SK-N-DZ (cell line): ENCODE measurements at places on chromosomes 6 and 20.

DNA sequence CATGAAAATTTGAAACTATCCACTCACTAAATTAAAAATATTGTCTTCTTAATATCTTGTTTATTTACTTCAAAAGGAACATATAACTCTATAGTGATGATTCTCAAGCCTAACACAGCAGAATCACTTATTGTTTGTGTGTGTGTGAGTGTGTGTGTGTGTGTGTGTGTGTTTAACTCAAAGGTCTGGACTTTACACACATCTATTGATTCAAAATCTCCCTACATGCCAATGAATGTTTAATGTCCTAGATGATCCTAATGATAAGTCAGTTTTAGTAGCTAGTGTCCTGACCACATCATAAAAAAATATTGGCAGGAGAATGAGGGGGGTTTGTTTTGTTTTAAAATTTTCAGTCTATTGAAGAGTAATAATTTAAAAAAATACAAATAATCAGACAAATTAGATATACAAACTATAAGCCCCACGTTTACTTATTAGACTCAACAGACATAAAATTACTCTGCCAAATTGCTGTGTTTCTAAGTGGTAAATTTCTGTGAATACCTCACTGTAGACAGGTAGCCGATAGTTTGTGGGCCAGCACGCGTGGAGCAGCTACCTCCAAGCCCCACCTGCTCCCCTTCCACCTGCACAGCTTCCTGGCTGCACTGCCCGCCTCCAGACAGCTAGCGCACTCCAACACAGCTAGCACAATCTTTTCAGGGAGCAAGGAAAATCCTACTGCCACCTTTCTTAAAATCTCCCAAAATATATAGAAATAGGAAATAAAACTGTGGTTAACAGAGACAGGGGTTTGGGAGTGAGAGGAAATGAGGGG lies 349.6 kb downstream of the PKHD1 start:
- DNase-seq = no peak

GRCh38 chr6:7101290-7101689 lies 6.5 kb upstream of the RREB1 start:
- DNase-seq = no peak

DNA sequence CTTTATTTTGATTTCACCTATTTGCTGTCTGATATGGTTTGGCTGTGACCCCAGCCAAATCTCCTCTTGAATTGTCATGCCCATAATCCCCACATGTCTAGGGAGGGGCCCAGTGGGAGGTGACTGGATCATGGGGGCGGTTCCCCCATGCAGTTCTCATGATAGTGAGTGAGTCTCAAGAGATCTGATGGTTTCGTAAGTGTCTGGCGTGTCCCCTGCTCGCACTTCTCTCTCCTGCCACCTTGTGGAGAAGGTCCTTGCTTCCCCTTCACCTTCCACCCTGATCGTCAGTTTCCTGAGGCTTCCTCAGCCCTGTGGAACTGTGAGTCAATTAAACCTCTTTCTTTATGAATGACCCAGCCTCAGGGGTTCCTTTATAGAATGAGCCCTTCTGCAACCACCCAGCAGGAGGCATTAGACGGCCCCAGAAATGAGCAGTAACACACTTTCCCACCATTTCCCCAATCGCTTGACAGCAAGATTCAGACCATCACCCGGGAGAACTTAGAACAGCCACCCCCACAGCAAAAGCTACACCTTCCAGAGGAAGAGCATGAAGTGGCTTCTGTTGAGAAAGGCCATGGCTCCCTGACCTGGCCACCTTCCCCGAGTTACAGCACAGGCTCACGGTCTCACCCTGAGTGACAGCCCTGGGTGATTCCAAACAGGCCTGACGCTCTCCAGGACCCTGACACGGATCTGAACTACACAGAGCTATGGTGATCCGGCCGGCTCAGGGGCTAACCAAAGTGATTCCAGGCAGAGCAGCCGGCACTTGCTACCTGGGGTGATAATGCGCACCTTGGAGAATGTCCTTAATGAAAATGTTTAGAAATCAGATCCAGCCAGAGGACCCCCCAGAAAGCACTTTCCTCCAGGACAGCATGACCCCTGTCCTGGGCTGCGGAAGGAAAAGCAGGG lies 131.2 kb upstream of the CDH4 start:
- peak; percentile 61 for DNase-seq

- DNase-seq = no peak
These were observed 122.5 kb upstream of the TAB2 start for GRCh38 chr6:149194820-149195558.

DNA sequence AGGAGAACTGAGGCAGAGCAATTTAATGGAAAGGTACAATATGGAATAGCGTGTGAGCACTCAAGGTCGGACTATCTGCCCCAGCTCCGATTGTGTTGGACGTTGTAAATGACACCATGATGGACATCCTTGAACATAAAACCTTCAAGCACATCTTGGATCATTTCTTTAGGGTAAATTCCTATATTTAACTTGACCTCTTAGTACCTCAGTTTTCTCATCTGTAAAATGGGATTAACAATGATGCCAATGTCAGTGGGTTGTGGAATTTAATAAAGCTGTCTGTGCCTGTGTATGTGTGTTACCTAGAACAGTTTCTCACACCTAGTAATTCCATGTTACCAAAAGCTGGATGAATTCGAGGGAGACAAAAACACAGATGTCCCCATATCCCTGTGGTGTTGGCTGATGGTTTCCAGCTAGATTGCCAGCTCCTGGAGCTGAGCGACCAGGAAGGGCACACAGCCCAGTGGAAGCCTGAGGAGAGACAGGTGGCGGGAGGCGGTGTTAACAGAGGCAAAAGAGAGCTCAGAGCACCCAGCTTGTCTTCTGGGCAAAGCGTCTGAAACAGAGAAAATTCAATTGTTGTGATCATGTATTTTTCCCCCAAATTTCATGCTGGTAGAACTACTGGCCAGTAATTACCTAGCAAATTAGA lies 32.6 kb downstream of the MDFI start:
- DNase-seq = no peak

DNA sequence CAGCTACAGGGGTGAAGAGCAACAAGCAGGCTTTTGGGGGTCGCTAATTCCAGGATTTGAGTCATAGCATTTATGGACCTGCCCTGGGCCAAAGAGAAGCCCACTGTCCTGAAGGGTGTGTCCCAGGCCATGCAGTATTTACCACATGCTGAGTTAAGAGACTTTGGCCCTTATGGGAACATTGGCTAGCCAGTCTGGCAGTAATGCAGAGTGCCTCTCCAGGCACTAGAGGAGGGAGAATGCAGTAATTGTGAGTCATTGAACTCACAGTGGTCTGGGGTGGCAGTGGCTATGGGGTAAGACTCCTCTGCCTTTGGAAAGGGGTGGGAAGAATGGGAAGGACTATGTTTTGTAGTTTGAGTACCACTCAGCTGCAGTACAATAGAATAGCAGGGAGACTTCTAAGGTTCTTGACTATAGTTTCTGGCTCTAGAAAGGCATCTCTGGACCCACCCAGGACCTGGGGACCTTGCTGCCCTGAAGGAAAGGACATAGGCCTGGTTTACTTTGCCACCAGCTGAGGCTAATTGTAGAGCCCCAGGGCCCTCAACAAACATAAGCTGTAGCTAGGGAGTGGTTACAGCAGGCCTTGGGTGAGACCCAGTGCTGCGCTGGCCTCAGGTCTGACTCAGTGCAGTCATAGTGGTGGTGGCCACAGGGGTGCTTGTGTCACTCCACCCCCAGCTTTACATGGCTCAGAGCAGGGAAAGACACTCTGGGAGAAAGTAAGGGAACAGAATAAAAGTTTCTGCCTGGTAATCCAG lies 520.9 kb downstream of the HTR1B start:
- DNase-seq = no peak

DNA sequence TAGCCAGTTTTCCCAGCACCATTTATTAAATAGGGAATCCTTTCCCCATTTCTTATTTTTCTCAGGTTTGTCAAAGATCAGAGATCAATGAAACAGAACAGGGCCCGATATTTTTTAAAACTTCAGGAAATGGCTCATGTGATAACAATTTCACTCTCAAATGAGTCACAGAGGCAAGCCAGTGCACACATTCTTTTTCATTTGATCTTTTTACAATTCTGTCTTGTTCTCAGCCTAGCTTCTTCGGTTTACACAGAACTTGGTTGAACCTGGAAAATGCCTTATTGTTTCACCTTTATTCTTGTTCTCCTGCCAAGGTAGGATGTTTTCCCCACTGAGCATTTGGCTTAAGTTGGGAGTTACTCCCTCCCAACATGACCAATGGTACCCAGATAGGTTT lies 258.9 kb downstream of the COL12A1 start:
- DNase-seq = no peak

- no peak for DNase-seq
These were observed 9.5 kb downstream of the TAAR2 start for GRCh38 chr6:132614554-132614953.

GRCh38 chr6:118830691-118831090 lies 63.3 kb upstream of the ASF1A start:
- DNase-seq = peak; percentile 10
